ENCODE measurements at places on chromosomes 4 and X.

- peak; percentile 70 for DNase-seq
Measured at GRCh38 chr4:7557456-7557855, 122.7 kb upstream of the PSAPL1 start.

GRCh38 chr4:178415925-178416324, 973.7 kb upstream of the AGA start:
- no peak for DNase-seq

- no peak for DNase-seq
Measured at GRCh38 chr4:69759189-69759604, 1.2 kb downstream of the SULT1B1 start.

- DNase-seq: no peak
Measured at GRCh38 chr4:3760346-3760745, 5.8 kb upstream of the ADRA2C start.

DNA sequence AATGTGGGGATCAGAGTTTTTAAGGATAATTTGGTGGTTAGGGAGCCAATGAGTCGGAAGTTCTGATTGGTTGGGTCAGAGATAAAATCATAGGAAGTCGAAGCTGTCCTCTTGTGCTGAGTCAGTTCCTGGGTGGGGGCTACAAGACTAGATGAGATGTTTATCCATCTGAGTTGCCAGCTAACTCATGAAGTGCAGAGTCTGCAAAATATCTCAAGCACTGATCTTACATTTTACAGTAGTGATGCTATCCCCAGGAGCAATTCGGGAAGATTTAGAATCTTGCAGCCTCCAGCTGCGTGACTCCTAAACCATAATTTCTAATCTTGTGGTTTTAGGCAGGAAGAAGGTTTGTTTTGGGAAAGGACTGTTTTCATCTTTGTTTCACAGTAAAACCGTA, 565.8 kb upstream of the SPANXN1 start:
- peak; percentile 6 for DNase-seq

- no peak for DNase-seq
Measured at GRCh38 chr4:176849076-176849475, 56.4 kb upstream of the VEGFC start.

DNA sequence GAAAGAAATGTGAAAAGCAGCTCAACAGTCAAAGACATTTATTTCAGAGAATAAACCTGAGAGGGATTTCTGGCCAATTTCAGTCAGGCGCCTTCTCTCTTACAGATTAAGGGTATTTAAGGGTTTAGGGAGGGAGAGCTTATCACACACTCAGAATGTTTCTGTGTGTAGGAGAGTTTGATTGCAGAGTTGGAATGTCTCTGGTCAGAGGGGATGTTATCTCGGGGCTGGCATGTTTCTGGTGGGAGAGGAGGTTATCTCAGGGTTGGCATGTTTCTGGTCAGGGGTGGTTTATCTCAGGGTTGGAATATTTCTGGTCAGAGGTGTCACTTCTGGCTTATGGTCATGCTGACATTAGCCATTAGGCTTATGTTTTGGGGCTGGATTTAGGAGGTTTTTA, 1920.5 kb upstream of the PCDH7 start:
- DNase-seq: no peak

DNA sequence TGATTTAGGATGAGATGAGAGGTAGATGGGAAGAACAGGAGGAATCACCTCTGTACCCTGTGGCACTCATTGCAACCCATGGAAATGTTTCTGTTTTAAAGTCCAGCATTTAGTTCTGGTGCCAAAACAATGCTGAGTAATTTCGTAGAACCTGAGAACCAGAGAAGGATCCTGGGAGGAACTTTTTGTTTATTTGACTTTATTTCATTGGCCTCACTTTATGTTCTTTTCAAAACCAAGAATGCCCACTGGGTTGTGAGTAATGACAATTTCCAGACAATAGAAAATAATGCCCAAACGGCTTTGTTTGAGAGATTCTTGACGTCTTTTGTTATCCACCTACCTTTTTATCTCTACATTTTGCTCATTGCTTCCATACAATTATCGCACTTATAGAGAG, 111.3 kb downstream of the SHROOM3 start:
- DNase-seq: no peak

GRCh38 chr4:78354782-78355181, 196.8 kb upstream of the ANXA3 start:
- DNase-seq: no peak

DNA sequence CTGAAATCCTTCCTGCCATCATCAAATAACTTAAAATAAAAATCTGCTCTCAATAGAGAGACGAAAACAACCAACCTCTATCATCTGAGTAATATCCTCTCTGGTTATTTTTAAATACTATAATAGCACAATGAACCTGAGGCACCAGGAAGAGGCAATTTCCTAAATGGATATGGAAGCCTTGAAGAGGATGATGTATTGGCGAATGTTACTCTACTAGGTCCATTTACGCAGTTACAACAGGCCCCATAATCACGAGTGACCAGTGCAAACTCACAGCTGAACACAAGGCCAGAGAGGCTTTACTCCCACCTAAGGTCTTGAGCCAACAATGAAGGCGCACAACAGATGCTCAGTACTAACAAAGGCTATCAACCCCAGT, 678.8 kb upstream of the NR3C2 start:
- no peak for DNase-seq

DNA sequence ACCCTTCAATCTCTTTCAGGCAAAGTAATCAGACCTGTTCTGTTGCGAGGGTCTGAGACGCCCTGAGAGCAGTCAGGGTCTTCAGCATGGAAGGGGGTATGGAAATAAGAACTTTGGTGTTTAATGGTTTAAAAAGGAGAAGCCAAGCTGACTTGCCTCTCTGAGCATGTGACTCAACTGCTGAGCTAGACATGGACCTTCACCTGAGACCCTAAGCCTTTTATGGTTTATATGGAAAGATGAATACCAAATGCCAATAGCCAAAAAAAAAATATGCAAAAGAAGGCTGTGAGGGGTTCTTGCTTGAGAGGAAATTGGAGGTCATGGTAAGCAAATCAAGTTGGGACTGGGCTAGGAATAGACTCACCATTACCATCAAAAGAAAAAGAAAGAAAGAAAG, 30.6 kb downstream of the CHRNA9 start:
- DNase-seq: no peak

DNA sequence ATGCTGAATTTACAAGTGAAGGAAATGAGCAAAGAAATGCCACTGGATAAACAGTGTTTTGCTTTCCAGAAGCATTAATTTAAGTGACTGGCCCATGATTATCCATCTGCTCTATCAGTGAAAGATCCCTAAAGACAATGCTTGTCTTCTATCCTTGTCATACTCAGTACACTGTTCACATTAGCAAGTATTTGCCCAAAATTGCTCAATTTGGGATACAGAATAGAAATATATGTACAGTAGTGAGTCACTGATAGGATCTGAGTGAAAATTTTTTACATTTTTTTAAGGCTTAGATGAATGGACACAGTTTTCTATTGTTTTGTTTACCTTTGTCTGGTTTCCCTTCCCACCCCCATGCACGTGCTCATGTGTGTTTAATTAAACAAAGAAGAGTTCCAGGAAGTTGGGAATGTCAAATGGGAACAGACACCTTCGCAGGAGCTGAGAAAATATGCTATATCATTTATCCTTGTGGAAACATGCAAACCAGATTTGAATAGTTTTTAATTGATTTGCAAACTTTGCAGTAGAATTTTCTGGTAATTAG, 656.3 kb downstream of the RPA4 start:
- no peak for DNase-seq

DNA sequence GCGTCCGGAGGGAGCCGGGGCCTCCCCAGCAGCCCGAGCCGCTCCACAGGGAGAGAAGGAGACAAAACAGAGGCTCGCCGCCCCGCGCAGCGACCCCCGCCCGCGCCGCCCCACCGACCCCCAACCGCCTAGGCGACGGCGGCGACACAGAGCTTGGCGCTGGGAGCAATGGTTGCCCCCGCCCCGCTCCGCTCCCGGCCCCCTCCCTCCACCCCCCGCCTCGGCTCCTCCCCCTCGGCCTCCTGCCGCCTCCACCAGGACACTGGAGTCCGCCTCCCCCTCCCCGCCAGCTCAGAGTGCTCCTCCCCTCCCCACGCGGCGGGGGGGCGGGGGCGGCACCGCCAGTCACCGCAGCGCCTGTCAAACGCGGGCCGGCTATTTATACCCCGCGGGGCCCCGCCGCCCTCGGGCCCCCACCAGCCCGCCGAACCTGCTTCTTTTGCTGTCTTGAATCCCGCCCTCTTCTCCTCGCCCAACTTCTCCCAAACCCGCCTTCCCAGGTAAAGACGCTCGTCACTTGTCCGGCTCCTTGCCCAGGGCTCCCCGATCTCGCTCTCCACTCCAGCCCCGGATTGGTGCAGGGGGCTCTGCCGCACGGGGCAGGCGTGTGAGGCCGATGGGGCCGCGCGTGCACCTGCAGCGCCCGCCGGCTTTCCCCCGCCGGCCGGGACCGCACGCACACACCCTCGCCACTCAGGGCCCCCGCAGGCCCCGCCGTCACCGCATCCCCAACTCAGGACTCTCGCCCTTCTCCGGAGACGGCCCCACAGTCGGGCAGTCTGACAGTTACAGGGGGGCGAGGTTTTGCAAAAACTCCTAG, at the start of gene ELF2:
Gene ELF2 (minus strand): TSS at position 170 of the 820 bp plus-strand sequence. CDS start 39,517 bp downstream, outside the sequence.
- peak; percentile 42 for DNase-seq

GRCh38 chrX:15549189-15550012, 48.8 kb downstream of the BMX start:
- no peak for DNase-seq

DNA sequence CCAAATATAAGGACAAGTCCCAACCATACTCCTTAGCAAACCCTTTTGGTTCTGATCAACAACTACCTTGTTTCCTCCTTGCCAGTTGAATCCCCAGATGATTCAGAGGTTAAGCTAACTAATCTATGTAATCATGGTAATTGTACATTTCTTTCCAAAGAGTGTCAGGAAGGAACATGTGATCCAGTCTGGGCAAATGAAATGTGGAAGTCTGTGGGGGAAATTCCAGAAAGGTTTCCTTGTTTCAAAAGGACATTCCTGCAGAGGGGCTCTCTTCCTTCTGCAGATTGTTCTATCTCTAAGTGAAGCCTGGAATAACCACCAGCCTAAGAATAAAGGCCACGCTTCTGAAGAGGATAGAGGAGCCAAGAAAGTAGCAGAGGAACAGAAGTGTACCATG, 7.0 kb downstream of the PRSS12 start:
- no peak for DNase-seq

GRCh38 chr4:10253765-10254164, 137.2 kb upstream of the WDR1 start:
- no peak for DNase-seq

- no peak for DNase-seq
Measured at GRCh38 chr4:53785996-53786395, 194.7 kb upstream of the LNX1 start.

DNA sequence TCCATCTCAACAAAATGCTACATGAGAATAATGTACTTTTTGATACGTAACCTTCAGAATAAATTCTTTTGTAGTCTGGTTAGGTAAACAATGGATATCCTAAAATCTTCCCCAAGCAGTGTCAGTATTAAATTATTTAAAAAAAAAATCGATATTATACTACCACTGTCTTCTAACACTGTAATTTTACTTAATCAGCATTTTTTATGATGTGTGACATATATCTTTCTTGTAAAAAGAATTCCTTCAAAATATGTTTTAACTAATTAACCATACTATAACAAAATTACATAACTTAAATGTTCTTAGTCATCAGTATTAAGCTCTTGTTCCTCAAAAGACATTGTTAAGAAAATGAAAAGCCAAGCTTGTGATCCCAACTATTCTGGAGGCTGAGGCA, 12.5 kb downstream of the OTUD4 start:
- DNase-seq: no peak

GRCh38 chr4:126004941-126005340, 690.2 kb downstream of the FAT4 start:
- DNase-seq: no peak

- no peak for DNase-seq
Measured at GRCh38 chrX:118497180-118497818, 1.7 kb downstream of the DOCK11 start.

DNA sequence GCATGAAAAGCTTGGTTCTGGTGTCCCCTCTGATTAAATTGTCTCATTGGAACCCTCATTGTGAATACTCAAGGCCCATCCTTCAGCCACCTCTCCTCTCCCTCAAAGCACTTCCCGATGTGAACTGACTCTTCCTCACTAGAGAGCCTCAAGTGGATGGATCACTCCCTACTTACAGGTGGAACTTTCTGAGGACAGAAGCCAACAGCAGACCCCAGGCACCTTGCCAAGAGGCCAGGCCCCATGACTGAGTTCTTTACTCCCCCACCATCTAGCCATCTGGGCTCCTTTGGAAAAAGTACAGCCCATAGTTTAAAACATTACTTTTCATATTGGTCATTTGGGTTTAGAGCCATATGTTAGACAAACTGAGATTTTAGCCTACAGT, 224.1 kb downstream of the SHROOM3 start:
- DNase-seq: no peak

DNA sequence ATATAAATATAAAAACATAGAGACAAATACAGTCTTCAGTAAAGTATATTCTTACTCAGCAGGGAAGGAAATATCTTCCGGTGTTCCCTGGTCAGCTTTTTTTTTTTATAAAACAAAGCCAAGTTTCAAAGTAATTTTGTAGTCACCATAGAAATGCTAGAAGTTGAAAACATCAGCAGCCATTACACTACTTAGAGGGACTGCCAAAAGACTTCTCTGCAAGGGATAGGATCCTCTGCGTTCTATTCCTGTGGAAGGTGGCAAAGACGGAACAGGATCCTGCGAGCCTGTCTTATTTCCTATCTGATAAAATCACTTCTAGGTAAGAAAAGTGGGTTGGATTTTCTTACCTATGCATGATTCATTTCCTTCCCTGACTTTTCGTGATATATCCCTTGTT, 19.4 kb downstream of the CLDN22 start:
- DNase-seq: no peak

GRCh38 chr4:62544428-62544827, 1344.3 kb downstream of the ADGRL3 start:
- DNase-seq: no peak

DNA sequence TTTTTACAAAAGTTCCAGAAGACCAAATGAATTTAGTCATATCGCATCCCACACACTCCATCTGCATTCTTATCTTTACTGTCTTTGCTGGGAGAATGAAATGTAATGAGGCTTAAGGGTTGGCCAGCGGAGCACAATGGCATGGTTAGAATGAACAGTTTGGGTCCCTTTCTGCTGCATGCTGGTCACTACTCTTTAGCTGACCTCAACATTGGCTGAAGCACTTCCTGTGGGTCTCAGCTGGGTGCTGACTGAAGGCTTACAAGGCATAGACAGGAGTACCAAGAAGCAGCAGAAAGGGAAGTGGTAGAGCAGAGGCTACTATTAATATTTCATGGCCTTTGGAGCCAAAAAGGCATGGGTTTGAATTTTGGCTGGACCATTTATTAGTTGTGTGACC, 159.4 kb upstream of the GPC4 start:
- DNase-seq: no peak

DNA sequence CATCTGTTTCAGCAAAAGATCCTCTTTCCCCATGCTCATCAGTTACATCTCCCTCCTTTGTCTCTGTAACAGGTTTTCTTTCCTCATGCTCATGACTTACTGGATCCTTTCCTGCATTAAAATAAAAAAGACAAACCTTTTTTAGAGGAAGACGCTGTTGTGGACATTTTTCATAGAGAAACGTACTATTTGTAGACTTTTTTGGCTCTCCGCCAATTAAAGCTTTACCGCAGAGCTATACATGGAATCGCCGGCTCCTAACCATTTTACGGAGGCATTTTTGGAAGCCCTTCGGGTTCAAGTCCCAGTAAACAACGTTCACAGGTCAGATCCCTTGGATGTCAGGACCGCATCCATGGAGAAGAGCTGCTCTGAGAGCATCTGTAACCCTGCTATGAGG, 1.3 kb downstream of the FAM9C start:
- DNase-seq: no peak

Measured in SW 1271 (cell line).